ENCODE measurements at places on chromosomes 3 and 15.

- DNase-seq = no peak
- H3K27ac ChIP-seq = no peak overlapping the region
- no peaks in the 10 kb centered on the region for H3K27me3 ChIP-seq
- no peaks in the 10 kb centered on the region for H3K36me3 ChIP-seq
- no peak overlapping the region for H3K4me3 ChIP-seq
- no peaks in the 10 kb centered on the region for H3K4me1 ChIP-seq
Observed at GRCh38 chr3:40055361-40055760, 246.0 kb downstream of the MYRIP start.

DNA sequence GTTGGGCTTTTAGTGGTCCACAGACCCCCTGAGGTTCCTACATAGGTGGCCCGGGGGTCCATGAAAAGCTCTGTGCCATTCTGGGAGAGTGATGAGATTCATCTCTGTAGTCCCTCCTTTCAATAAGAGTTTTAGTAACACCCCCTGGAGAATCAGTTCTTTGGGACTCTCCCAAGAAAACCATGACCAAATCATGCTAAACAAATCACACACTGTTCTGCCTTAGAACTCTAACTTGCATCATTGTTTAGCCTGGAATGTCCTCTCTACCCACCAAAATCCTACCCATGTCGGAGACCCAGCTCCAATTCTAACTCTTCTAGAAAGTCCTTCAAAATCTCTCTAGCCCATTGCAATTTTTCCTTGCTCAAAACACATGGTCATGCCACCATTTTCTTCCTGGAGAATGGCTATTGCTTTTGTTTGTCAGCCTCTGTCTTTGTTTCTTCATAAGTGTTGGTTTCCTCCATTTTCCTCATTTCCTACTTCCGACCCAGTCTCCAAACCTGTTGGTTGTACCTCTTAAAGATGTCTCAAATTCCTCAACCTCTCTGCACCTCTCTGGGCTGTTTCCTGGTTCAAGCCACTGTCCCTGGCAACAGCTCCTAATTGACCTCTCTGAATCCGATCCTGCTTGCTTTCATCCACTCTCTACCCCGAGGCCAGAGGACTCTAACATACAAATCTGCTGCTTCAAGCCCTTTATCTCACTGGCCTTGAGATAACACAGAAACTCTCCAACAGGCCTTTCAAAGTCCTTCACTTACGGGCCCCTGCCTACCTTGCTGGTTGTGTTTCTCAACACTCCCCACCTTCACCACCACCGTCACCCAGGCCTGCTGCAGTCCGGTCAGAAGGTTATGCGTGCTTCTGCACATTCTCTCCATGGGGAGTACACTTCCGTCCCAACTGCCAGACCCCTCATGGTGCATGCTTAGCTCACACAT lies 23.7 kb downstream of the CYP19A1 start:
- H3K27ac ChIP-seq = peak overlapping the region; percentile 91
- H3K36me3 ChIP-seq = no peaks in the 10 kb centered on the region
- DNase-seq = peak; percentile 89
- H3K4me3 ChIP-seq = peak overlapping the region; percentile 47
- no peaks in the 10 kb centered on the region for H3K27me3 ChIP-seq

GRCh38 chr3:14688525-14688924 lies 13.6 kb downstream of the C3orf20 start:
- DNase-seq = no peak
- H3K4me3 ChIP-seq = no peak overlapping the region
- peaks cover 8% of the 10 kb centered on the region for H3K27me3 ChIP-seq
- H3K36me3 ChIP-seq = no peaks in the 10 kb centered on the region

- no peaks in the 10 kb centered on the region for H3K27me3 ChIP-seq
- H3K36me3 ChIP-seq = peaks cover 2% of the 10 kb centered on the region
Observed at GRCh38 chr3:52847241-52847640, 12.4 kb upstream of the MUSTN1 start.

DNA sequence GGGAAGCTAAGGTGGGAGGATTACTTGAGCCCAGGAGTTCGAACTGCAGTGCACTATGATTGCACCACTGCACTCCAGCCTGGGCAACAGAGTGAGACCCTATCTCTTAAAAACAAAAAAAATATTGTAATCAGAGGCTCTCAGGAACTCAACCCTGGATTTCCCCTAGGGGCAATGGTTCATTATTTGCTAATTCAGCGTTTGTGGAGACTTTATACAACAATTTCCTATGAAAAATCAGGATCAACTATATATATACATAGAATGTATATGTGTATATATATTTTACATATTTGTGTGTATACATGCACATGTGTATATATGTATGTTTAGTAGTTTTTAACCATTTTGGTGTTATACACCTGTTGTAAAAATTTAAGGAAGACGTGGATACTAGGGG lies 463.1 kb downstream of the FHIT start:
- no peak overlapping the region for H3K4me3 ChIP-seq
- no peaks in the 10 kb centered on the region for H3K36me3 ChIP-seq
- 0 out of 2 replicates have a peak, but pooled peaks cover 7% of the 10 kb centered on the region for H3K4me1 ChIP-seq
- no peak overlapping the region for H3K27ac ChIP-seq
- H3K27me3 ChIP-seq = no peaks in the 10 kb centered on the region

- no peak overlapping the region for H3K27ac ChIP-seq
- no peak for DNase-seq
- no peaks in the 10 kb centered on the region for H3K36me3 ChIP-seq
- H3K27me3 ChIP-seq = no peaks in the 10 kb centered on the region
Observed at GRCh38 chr15:31104003-31104402, 2.5 kb upstream of the TRPM1 start.

GRCh38 chr15:76101655-76102054 lies 41.9 kb downstream of the TMEM266 start:
- H3K27me3 ChIP-seq = no peaks in the 10 kb centered on the region
- no peaks in the 10 kb centered on the region for H3K36me3 ChIP-seq
- DNase-seq = no peak
- no peak overlapping the region for H3K27ac ChIP-seq
- H3K4me1 ChIP-seq = peaks cover 20% of the 10 kb centered on the region

DNA sequence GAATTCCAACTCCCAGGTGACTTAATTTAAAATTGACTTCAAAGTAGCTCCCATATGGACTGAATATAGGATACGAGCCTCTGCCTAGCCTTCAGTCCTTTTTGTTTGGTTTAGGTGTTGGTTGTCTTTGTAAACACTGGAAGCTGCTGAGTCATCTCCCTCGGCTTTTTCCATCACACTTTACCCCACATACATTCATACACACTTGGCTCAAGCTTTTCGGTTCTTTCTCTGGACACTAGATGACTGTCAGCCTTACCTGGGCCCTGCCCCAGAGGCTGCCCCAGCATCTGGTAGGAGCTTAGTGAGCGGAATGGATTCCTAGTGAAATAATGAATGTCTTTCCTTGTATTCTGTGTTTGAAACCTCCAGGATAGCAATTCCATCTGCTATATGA lies 201.5 kb upstream of the IL12A start:
- no peaks in the 10 kb centered on the region for H3K36me3 ChIP-seq
- H3K4me3 ChIP-seq = no peak overlapping the region
- H3K4me1 ChIP-seq = peaks cover 89% of the 10 kb centered on the region
- peak; percentile 85 for DNase-seq

DNA sequence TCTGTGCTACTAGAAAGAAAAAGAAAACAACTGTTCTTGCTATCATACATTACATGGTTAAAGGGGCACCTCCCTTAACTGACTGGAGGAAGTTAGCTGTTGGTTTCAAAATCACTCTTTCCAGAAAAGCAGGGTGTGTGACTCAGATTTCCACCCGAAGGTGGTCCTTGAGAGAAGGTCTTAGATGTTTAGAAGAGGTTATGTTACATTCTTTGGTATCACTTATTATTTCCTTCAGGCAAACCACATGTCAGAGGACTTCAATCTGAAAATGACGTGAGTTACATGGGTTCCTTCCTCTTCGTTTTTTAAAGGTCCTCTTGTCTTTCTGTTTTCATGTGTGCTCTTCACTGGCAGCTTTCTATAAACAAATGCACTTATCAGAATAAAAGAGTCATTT lies 307.9 kb upstream of the CBLB start:
- no peak overlapping the region for H3K27ac ChIP-seq
- H3K36me3 ChIP-seq = no peaks in the 10 kb centered on the region
- H3K27me3 ChIP-seq = no peaks in the 10 kb centered on the region
- H3K4me3 ChIP-seq = no peak overlapping the region
- no peaks in the 10 kb centered on the region for H3K4me1 ChIP-seq

All from HepG2 (cell line).